ENCODE measurements at places on chromosomes 1 and 21. TPM values are rescaled to one million over a fixed set of nuclear protein-coding genes. Genes with fewer than 3 reads are reported as not detected.

GRCh38 chr1:235207209-235207565 lies 46.1 kb upstream of the RBM34 start:
- no peak for DNase-seq

DNA sequence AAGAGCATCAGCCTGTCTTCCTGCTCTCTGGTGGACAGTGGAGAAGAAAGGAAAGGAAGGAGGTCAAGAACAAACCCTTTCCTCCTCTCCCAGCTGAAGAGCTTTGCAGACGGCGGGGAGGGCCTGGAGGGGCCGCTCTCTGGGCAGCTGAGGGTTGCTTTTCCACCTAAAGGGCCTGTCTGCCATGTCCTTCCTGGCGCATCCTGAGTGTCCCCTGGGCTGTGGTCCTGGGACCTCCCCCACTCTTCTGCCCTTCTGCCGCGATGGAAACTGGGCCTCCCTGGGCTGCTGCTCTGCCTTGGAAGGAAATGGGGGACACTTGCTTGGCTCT lies 107.0 kb downstream of the ETS2 start:
- peak; percentile 27 for DNase-seq

GRCh38 chr1:53145942-53146708 lies 3.7 kb upstream of the SLC1A7 start:
- peak; percentile 40 for DNase-seq

DNA sequence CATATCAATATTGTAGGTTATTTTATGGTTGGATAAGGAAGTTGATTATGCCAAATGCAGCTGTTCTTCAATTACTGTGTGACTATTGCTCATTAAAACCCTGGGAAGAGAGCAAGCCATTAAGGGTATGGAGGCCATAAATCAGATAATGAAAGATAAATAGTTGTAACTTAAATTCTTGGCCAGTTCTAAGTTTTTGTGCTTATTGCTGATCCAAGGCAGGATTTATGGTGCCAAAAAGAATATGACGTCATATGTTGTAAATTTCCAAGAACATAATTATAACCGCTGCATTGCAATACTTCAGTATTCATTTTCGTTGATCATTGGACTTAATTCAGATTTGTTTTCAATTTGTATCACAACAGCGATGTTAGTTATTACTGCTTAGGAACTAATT lies 211.6 kb downstream of the LRRC40 start:
- DNase-seq, result no peak

- no peak for DNase-seq
Observed at GRCh38 chr21:42395302-42395701, 550 bp downstream of the TMPRSS3 start.

GRCh38 chr21:39386194-39386593 lies 37.3 kb upstream of the HMGN1 start:
- peak; percentile 33 for DNase-seq

Gene FHAD1
- 1.8 TPM for total RNA-seq

GRCh38 chr1:22080191-22080590 lies 27.7 kb downstream of the CDC42 start:
- no peak for DNase-seq

- DNase-seq, result no peak
Observed at GRCh38 chr1:3270403-3271245, 183.8 kb upstream of the ARHGEF16 start.

Gene LRRC38
- total RNA-seq, result not detected

DNA sequence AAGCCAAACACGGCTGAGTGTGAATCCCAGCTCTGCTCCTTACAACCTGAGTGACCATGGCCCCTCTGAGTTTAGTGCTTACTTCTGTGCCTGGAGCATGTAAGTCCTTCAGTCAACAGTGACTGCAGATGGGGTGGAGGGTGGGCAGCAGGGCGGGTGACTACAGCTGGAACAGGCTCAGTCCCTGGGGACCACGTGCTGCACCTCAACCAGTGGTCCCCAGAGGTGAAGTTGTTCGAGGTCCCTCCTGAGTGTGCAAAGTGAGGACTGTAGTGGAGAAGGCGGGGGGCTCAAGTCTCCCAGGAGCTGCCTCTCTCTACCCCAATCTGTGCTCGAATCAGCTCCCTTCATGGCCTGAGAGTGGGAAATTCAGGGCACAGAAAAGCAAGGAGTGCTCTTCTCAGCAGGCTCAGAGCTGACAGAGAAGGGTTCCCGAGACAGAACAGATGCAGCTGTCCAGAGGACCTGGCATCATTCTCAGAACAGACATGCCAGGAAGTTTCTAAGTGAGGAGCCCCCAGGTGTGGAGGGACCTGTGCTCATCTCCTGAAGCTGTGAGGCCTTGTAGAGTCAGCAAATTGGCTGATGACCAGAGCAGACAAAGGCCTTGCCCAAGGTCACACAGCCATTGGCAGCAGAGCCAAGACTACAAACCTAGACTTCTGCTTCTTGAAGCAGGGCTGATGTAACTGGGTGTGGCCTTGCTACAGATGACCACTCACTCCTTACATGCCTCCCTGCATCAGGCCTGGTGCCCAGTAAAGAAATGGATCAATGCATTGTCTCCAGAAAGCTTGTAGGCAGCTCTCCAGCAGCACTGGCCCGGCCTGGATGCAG lies 61.7 kb upstream of the EDN2 start:
- no peak for DNase-seq

DNA sequence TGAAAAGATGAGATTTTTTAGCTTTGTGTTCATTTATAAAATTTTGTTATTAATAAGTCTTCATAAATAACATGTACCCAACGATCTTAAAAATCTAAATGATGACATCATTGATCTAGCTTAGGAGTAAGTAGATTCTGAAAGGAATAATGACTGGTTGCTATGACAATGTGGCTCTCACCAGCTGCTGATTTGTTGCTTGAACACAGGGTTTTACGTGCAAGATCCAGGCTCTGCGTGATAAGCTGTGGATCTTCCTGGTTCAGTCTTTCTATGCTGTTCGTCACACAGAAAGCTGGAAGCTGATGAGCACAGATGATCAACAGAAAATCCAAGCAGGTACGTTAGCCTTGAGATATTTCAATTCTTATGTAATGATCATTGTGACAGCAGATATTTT lies 49.1 kb upstream of the C1orf146 start:
- DNase-seq, result no peak

Data from colonic mucosa (tissue), 4 donors.